ENCODE measurements at places on chromosomes 12 and 14.

- no peak for DNase-seq
Observed at GRCh38 chr12:11743423-11744409, 94.2 kb downstream of the ETV6 start.

GRCh38 chr14:90382491-90383125 lies 14.2 kb upstream of the CALM1 start:
- DNase-seq, result no peak

- no peak for DNase-seq
Observed at GRCh38 chr14:105486974-105487448, 325 bp downstream of the CRIP1 start.

DNA sequence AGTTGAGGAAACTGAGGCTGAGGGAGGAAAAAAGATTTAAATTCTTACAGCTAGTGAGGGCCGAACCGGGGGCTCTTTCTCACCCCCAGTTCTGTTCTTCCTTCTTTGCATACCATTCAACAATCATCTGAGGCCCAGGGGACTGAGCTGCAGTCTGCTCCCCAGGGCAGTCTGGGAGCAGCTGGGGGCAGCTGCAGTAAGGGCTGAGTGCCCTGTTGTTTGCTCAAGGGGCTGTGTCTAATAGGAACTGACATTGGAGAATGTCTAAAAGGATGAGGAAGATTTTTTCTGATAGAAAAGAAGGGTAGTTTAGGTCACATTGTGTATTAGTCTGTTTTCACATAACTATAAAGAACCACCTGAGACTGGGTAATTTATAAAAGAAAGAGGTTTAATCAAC lies 42.2 kb downstream of the SLC17A8 start:
- DNase-seq, result no peak

All from vagina (tissue), 2 donors.